ENCODE measurements at places on chromosomes 16 and 17.

DNA sequence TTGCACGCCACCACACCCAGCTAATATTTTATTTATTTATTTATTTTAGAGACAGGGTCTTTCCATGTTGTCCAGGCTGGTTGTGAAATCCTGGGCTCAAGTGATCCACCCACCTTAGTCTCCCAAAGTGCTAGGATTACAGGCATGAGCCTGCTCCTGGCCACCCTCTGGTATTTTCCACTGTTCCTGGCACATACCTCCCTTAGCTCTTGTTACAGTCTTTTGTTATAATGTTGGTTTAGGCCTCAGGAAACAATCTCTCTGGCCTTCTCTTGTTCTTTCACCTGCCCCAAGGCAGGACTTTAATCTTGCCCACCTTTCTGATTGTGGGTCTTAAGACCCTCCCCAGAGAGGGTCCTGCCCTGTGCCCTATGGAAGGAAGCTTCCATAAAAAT, 3.6 kb upstream of the CYTH1 start:
- no peak for DNase-seq

DNA sequence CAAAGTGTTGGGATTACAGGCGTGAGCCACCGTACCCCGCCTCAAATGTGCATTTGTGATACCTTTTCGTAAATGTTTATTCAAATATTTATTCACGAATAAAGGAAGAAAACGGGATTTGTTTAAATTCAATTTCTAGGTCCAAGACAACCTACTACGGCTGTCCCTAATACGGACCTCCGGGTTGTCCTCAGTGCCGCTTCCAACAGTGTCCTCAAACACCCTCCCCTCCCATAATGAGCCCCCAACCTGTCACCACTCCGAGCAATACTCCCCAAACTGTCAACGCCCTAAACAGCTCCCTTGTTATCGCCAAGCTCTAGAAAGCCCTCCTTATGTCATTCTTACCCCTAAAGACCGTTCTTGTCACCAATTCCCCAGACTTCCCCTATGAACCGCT, 539 bp upstream of the GABARAPL2 start:
- DNase-seq: no peak

DNA sequence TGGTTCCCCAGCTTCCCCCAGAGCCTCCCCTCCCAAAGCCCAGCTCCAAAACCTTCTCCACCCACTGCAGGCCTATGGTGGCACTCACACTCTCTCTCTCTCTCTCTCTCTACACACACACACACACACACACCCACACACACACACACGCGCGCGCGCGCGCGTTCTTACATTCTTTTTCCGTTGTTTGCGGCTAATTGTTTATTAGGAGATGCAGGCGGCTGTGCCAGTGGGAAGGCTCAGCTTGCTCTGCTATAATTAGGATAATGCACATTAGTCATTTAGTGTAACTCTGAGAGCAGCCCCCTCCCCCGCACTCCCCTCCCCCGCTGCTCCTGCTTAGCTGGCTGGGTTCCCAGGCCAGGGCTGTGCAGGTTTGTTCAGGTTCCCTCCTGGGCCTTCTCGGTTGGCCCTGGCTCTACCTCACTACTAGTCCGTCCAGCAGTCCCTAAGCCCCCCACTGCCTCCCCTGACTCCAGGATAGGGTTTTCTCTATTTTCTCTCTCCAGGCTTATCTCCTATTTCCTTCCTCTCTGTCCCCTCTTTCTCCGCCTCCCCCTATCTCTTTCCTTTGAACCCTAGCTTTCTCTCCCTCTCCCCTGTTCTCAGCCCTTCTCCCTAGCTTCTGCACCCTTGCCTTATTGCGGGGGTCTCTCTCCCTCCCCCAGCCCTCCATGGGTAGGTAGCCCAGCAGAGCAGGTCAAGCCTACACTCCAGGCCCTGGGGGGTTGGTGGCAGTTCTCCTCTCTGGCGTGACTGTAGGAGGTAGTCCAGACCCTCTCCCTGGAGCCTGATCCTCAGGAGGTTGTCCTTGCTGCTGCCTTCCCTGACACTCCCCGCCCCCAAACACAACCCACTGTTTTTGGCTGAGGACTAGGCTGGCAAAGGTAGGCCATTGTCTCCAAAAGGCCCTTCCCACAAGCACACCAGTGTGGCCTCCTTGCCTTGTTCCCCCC, 34.0 kb downstream of the TMEM132E start:
- DNase-seq: no peak

DNA sequence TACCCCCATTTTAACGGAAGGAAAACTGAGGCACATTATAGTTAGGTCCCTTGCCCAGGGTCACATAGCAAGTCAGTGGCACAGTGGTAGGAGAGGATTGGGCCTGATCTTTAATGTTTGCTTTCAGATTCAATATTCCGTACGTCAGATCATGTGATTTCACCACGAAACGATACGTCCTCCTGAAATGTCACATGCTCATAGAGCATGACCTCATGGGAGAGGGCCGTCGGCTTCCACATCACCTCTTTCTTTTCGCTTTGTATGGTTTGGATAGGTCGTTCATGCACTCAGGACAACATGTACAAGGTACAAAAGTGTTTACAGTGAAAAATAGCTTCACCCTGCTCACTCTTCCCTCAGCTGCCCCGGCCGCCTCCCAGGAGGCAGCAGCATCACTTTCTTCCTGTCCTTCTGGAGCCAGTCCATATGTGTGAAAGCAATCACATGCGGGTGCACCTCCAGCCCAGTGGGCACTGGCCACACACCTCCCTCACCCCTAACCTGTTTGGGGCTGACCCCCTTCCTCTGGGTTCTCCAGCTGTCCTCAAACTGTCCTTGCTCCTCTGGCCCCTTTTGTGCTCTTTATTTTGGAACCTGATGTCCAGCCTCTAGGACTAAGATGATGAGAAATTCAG, 199.9 kb downstream of the FOXL1 start:
- no peak for DNase-seq

Measured in CD4-positive, alpha-beta T cell treated with Interleukin-10 for 1 hour (primary cell).